ENCODE measurements at places on chromosomes 7 and 10. TPM values are rescaled to one million over a fixed set of nuclear protein-coding genes. Genes with fewer than 3 reads are reported as not detected.

AQP1 gene
- total RNA-seq = 1.7 TPM

FAM180A gene
- total RNA-seq = not detected

- DNase-seq = no peak
Measured at GRCh38 chr7:39696631-39697030, 73.3 kb downstream of the RALA start.

DNA sequence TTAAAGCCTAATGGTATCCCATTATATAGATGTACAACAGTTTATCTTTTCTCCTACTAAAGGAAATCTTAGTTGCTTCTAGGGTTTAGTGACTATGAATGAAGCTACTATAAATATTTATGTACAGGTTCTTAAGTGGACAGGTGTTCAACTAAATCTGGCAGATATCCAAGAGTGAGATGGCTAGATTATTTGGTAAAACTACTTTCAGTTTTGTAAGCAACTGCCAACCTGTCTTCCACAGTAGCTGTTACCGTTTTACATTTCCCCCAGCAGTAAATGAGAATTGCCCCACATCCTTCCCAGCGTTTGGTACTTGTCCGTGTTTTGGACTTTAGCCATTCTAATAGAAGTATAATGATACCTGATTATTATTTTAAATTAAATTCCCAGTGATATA is 144.9 kb upstream of the MAGI2 start:
- no peak for DNase-seq

NUTM2E gene
- total RNA-seq = not detected

PRKCQ gene
- 0.73 TPM for total RNA-seq

DNA sequence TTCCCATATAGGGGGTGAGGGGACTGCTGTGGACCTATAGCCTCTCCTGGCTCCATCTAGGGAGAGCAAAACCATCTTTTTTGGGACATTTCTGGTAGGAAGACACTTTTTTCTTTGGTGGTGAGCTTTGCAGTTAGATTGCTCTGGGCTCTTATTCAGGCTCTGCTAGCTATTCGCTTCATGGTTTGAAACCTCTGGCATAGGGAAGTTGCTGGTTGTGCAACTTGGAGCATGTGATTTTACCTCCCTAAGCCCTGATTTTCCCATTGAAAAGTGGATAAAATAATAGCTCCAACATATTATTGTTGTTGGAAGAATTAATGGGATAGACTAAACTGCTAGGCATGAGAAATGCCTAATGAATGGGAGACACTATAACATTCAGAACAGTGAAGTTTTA is 69.6 kb downstream of the CYP26A1 start:
- no peak for DNase-seq

MUC12 gene
- 1.3 TPM for total RNA-seq

DNA sequence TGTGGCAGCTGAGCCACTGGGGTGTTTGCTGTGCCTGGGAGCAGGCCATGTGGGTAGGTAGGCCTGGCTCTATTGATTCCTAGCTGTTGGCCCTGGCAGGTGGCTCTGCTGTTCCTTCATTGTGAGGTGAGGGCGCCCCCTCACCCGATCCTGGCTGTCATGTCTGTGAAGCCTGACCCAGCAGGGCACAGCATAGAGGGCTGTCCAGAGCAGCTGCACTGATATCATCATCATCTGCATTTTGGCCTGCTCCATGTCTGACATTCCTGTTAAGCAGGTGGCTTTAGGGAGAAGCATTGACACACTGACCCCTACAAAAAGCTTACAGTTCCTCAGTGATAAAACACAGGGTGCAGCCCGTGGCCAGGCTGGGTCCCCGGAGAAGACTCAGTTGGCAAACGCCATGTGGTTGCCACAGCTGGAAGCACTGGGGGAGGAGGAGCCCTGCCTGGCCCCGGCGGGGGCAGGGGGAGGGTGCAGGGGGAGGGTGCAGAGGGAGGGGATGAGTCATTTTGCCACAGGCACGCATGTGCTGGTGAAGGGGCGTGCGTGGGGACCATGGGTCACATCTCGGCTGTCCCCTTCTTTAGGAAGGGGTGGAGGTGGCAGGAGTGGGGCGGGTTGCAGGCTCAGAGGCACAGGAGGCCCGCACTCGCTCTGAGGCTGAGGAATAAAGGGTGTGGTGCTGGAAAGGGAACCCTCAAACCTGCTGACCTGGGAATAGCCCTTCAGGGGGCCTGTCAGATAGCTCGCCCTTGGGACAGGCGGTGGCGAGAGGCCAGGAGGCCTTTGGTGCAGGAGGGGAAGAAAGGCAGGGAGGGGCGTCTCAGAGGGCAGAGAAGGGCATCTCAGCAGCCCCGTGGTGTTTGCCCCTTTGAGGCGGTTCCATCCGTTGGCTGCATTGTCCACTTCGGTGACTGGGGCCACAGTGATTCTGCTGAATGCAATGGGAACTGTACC is 31.6 kb downstream of the IKZF1 start:
- DNase-seq = no peak

CYP3A5 gene
- 70.7 TPM for total RNA-seq

DNA sequence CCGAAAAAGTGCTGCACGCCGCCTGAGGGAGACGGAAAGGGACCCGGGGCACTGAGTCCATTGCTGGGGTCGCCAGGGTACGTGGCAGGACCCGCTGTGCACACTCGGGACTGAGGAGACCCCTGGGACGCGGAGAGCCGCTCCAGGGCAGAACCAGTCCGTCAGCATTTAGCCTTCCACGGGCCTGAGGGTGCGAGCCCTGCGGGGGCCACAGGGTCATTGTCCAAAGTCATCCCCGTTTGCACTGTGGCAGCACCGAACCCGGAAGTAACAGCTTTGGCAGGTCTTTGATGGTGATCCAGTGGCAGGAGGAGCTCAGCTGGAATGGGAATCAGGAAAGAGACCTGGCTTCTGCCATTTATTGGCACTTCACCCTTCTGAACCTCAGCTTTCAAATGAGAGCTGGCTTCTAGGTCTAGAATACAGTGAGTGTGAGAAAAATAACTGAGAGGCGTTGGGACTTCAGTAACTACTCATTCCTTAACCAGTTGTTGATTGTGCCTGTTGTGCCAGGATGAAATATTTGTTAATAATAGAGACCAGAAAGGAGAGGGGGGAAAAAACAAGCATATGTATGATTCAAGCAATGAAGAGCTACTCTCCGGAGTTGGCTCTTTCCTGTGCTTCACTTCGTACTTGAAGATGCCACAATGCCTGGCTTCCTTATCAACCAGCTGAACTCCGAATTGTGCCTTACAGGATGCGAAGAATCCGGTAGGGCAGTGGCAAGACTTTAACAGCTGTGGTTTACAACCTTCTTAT is 811 bp upstream of the ARHGAP12 start:
- DNase-seq = peak; percentile 44

- DNase-seq = no peak
Measured at GRCh38 chr10:53597835-53598251, 825.3 kb upstream of the MBL2 start.

DNA sequence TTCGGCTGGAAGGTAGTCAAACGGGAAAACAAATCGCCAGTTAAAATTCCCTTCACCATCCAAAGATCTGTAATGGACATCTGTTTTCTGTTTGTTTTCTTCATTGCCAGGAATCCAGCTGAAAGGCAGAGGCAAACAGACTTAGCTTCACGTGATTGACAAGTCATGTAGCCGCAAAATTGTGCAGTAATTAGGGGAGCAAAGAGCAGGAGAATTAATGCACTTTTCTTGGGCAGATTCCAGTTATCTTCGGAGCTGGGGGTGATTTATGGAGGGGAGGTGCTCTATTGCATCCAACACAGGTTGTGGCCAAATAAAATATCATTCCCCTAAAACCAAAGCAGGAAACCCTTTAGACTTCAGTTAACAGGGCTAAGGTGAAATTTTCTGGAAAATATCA is 162.2 kb downstream of the MYOF start:
- no peak for DNase-seq

DNA sequence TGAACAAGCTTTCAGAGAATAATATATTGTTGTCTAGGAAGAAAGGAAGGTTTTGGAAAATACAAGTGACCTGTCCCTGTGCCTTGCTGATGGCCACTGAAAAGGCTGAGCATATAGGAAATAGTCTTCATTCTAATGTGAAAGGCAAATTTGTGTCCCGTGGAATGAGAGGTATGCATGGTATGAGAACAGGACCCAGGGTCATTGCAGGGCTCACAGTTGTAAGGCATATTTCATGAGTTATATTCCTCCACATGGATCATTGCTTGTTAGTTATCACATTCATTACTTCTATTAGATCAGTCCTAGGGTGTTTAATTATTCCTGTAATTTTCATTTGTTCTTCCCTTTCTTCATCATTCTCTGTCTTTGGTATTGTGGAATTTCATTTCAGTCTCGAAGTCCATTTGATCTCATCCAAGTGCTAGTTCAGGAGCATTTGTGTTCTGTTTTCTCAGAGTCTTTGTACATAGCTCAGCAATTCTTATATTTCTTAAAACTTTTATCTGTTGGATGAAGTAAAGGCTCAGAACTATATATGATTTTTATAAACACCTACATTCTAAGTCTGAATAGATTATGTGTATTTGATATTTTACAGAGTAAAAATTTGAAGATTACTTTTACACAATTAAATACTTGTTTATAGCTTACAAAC is 39.4 kb upstream of the ARHGAP21 start:
- DNase-seq = peak; percentile 33
